ENCODE measurements at places on chromosomes 2 and 18.

- DNase-seq = no peak
Observed at GRCh38 chr2:19871836-19872235, 29.9 kb downstream of the TTC32 start.

DNA sequence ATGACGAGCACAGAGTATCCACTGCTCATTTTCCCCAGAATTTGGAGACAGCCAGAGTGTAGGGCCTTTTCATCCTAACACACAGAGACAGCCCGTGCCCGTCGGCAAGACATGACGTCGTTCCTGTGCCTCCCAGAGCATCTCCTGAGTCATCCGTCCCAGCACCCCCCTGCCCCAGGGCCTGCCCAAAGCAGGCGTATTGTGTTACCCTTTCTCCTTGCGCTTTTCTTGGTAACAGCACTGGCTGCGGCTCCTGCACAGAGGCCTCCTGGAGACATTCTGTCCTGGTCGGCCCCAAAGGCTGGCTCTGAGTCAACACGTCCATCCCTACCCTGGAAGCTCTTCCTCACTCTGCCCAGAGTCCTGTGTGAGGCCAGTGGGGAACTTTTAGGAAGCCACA, 217.1 kb downstream of the KLHL29 start:
- DNase-seq = no peak

- no peak for DNase-seq
Observed at GRCh38 chr2:180394305-180394704, 387.2 kb upstream of the CWC22 start.

DNA sequence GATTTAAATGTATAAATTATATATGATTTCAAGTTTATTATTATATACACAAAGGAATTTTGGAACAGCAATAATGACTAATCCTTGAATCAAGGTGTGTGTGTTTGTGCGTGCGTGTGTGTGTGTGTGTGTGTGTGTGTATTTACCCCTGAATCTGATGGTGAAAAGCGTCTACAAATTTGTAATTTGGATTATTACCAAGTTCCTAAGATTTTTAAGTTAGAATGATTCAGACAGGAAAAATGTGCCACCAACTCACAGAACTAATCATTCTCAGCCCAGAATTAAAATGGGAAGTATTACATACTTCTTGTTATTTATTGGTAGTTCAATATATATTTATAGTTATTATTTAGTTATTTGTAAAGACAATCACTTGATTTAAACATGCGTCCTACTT, 12.3 kb downstream of the CALCRL start:
- no peak for DNase-seq

DNA sequence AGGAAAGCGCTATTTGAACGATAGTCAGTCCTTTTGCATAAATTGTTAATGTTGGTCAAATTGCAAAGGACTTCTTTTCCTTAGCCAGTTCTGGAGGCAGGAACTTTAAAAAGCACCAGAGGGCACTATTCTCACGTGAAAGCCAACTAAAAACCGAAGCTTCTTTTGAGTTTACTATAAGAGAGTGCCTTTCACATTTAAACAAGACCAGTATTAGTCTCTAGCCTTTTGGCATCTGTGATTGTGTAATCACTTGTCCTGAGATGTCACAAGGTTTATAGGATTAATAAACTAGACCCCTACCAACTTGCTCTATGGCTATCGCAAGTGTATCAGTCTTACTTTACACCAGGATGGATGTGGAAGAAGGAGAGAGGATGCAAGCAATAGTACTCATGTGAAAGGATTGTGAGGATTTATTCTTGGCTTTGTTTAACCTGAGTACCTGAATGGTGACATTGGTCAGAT, 14.4 kb upstream of the STAT4 start:
- DNase-seq = no peak

- no peak for DNase-seq
Observed at GRCh38 chr2:141737492-141738255, 393.1 kb downstream of the LRP1B start.

GRCh38 chr18:38243291-38243690, 677.7 kb upstream of the CELF4 start:
- DNase-seq = no peak

GRCh38 chr2:127086990-127087790, 19.8 kb downstream of the BIN1 start:
- no peak for DNase-seq

- no peak for DNase-seq
Observed at GRCh38 chr2:13572466-13572865, 855.7 kb downstream of the TRIB2 start.

DNA sequence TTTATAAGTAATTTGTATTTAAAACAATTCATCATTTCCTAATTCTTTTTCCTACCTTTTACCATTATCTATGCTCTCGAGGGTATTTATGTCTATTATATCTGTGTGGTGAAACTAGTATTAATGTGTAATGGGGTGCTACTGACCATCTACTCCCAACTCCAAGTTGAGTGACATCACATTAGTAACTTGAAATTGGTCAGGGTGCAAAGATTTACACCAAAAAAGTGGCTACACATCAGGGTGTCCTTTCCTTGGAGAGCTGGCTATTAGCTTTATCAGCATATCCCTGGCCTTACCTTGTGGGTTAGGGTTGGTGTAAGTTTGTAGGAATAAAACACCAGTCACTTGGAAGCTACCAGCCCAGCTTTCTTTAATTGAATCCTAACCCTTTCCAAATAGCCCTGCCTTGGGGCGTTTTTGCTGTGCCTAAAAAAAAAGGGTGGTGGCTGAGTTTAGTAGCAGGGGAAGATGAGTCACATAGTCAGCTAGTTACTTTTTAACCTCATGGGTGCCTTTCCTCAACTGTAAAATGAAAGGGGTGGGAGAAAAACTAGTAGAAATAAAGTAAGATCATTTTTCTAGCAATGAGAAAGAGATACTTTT, 14.0 kb downstream of the ANXA4 start:
- DNase-seq = no peak

Data from stimulated activated CD8-positive, alpha-beta memory T cell treated with anti-CD3 and anti-CD28 coated beads, Interleukin-2, amount 100 ng/mL, for 48 hours (primary cell).